Stimulated activated CD8-positive, alpha-beta memory T cell treated with anti-CD3 and anti-CD28 coated beads, Interleukin-7, amount 100 ng/mL, for 24 hours (primary cell): ENCODE measurements at places on chromosomes 5 and 9.

DNA sequence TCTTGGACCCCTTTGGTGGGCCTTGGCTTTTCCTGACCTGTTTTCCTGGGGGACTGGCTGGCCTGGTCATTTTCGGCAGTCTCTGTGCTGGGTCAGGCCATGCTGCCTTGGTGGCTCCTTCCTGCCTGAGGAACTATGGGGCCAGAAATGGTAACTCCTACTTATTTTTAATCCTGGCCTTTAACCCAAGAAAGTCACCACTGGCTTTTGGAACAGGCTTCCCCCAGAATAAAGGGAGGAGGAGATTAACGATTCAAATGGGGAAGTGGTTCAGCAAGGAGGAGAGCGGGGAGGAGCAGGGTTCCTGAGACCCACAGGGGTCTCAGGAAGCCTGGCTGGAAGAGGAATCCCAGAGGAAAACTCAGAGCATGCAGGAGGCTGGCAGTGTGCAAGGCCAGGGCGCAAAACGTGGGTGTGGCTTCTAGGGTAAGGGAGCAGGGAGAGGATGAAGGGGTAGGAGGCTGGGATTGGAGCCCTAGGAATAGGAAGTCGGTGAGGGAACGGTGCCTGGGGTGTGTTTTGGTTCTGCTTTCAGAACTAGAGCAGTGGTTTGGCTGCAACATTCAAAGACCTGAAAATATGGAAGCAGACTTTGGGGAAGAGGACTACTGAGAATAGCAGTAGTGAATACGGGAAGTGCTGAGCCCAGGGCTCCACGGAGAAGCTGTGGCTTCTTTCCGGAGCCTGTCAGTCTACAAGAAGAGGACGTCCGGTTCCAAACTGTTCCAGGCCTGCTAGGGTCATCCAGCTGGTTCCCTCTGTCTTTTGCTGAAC, 271.1 kb upstream of the KLF4 start:
- DNase-seq: no peak

- DNase-seq: no peak
Measured at GRCh38 chr5:68365889-68366288, 150.3 kb downstream of the PIK3R1 start.

GRCh38 chr5:120241400-120241799, 222.7 kb upstream of the PRR16 start:
- DNase-seq: no peak

- DNase-seq: no peak
Measured at GRCh38 chr5:82045554-82046275, 73.9 kb downstream of the ATG10 start.

DNA sequence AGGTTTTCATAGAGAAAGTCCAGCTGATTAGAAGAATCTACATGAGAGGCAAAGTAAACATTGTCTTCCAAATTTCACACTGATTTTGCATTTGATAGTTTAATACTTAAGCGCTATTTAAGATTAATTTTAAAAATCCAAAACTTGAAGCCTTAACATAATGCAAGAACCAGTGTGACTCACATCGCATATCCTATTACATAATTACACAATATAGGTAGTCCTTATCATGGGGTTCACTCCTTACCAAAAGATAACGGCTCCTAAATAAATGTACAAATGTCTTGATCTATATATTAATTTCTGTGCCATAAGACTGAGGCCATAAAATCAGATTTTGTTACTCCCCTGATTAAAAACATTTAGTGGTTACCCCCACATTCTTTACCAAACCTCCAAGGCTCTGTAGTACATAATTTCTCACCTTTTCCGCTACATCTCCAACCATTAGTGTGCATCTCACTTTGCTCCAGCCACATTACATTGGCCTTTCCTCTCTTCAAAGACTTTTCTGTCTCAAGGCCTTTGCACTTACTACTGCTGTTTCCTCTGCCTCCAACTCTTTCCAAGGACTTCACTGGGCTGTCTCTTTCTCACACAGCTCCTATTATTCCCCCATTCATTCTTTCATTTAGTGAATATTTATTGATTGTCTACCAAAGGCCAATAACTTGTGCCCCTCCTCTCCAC, 1.0 kb downstream of the RIOK2 start:
- DNase-seq: no peak

GRCh38 chr5:180591311-180591887, at the start of gene SCGB3A1:
Gene SCGB3A1, minus strand, starts transcription at chr5:180591499. Its CDS starts 37 bp downstream, at chr5:180591462.
- no peak for DNase-seq

- no peak for DNase-seq
Measured at GRCh38 chr5:122102825-122103224, 24.8 kb upstream of the LOX start.

- DNase-seq: no peak
Measured at GRCh38 chr9:89431930-89432725, 65.8 kb downstream of the SEMA4D start.

GRCh38 chr9:85523202-85523601, 218.6 kb downstream of the AGTPBP1 start:
- DNase-seq: no peak

GRCh38 chr5:121031491-121031890, 567.4 kb downstream of the PRR16 start:
- no peak for DNase-seq
